ENCODE measurements at places on chromosomes 1 and 21. TPM values are rescaled to one million over a fixed set of nuclear protein-coding genes. Genes with fewer than 3 reads are reported as not detected.

SEMA6C gene
- polyA plus RNA-seq: 16.4 TPM

GBP5 gene
- 0.36 TPM for polyA plus RNA-seq

ACTL8 gene
- polyA plus RNA-seq: not detected

CFAP107 gene
- polyA plus RNA-seq: not detected

ZNF683 gene
- polyA plus RNA-seq: not detected

GPR3 gene
- polyA plus RNA-seq: 0.11 TPM

NBPF20 gene
- polyA plus RNA-seq: 0.42 TPM

DMBX1 gene
- not detected for polyA plus RNA-seq

ANXA9 gene
- 0.19 TPM for polyA plus RNA-seq

CASQ2 gene
- 563 TPM for polyA plus RNA-seq

GSTM2 gene
- polyA plus RNA-seq: 20.5 TPM

CHIA gene
- polyA plus RNA-seq: 0.10 TPM

SEC16B gene
- 1.1 TPM for polyA plus RNA-seq

GPR153 gene
- polyA plus RNA-seq: 2.7 TPM

DSCAM gene
- polyA plus RNA-seq: not detected

FAM151A gene
- polyA plus RNA-seq: 1.9 TPM

MCOLN2 gene
- not detected for polyA plus RNA-seq

RNU1-4 gene
- not detected for polyA plus RNA-seq

CD2 gene
- 0.53 TPM for polyA plus RNA-seq

ERO1B gene
- polyA plus RNA-seq: 3.6 TPM

BMP8B gene
- 0.19 TPM for polyA plus RNA-seq

LPAR3 gene
- polyA plus RNA-seq: 10.6 TPM

RER1 gene
- 92.4 TPM for polyA plus RNA-seq

TMEM269 gene
- polyA plus RNA-seq: not detected

MUTYH gene
- polyA plus RNA-seq: 7.0 TPM

All from heart left ventricle (tissue), 16 donors.